Tibial nerve (tissue), 4 donors: ENCODE measurements at places on chromosomes 6 and 20. TPM values are rescaled to one million over a fixed set of nuclear protein-coding genes. Genes with fewer than 3 reads are reported as not detected.
A peak's percentile ranks its signal among the peaks of the same experiment; 100 is the strongest.

Gene TNFRSF21
- 7.8 TPM for total RNA-seq

Gene GRM1
- total RNA-seq: 0.44 TPM

DNA sequence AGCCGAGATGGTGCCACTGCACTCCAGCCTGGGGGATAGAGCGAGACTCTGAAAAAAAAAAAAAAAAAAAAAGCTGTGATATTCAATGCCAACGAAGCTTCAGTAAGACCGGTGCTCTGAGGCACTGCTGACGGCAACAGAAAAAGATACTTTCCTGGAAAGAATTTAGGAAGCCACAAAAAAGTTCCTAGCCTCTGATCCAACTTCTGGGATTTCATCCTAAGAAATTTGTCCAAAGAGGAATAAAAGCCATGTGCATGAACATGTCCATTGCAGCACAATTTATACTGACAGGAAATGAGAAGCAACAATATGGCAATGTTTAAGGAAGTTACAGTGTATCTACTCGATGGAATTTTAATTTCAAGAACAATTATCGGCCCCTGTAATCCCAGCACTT lies 24.5 kb upstream of the CARMIL1 start:
- H3K27me3 ChIP-seq: no peaks in the 10 kb centered on the region
- no peak overlapping the region for H3K27ac ChIP-seq
- no peaks in the 10 kb centered on the region for H3K36me3 ChIP-seq

Gene FAM110A
- total RNA-seq: 2.9 TPM

GRCh38 chr20:36775826-36776225 lies 2.3 kb upstream of the DSN1 start:
- no peaks in the 10 kb centered on the region for H3K36me3 ChIP-seq
- H3K4me1 ChIP-seq: peaks cover 36% of the 10 kb centered on the region
- H3K27ac ChIP-seq: peak overlapping the region; percentile 98
- no peaks in the 10 kb centered on the region for H3K27me3 ChIP-seq
- no peak overlapping the region for H3K4me3 ChIP-seq

- H3K36me3 ChIP-seq: no peaks in the 10 kb centered on the region
- DNase-seq: no peak
- no peak overlapping the region for H3K4me3 ChIP-seq
- H3K27me3 ChIP-seq: no peaks in the 10 kb centered on the region
- peaks cover 42% of the 10 kb centered on the region for H3K4me1 ChIP-seq
Measured at GRCh38 chr6:42448391-42448790, 3.3 kb downstream of the TRERF1 start.

Gene PRDM1
- 17.3 TPM for total RNA-seq

DNA sequence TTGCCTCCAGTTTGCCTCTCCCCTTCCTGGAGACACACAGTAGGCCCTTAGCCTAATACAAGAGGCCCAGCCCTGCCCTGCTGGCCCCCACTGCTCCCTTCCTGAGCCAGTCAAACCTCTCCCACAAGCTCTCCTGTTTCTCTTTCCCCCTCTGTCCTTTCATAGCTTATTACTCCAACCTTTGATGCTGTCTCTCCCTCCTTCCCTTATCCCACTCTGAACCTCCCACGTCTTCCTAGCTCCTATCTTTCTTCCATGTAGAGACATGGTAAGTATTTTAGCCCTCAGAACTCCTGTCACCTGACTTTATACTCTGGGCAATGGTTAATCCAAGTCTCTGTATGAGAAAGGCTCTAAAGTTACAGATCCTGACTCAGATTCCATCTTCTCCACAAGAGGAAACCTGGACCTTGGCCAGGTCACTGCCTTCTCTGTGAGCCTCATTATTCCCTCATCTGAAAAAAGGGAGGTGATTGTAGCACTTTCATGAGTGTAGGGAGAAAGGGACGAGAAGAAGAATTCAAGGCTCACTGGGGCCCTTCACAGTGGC lies 6.7 kb downstream of the TGIF2 start:
- no peaks in the 10 kb centered on the region for H3K27me3 ChIP-seq
- DNase-seq: no peak
- H3K36me3 ChIP-seq: no peaks in the 10 kb centered on the region
- H3K27ac ChIP-seq: no peak overlapping the region
- H3K4me3 ChIP-seq: no peak overlapping the region
- peaks cover 13% of the 10 kb centered on the region for H3K4me1 ChIP-seq

GRCh38 chr20:45322952-45323383 lies 14.9 kb upstream of the MATN4 start:
- no peak overlapping the region for H3K4me3 ChIP-seq

GRCh38 chr6:48765352-48765961 lies 654.5 kb upstream of the PTCHD4 start:
- DNase-seq: no peak
- H3K4me3 ChIP-seq: no peak overlapping the region
- H3K4me1 ChIP-seq: no peaks in the 10 kb centered on the region
- H3K36me3 ChIP-seq: no peaks in the 10 kb centered on the region
- no peaks in the 10 kb centered on the region for H3K27me3 ChIP-seq

Gene LY6G5C
- total RNA-seq: 0.84 TPM

GRCh38 chr6:138526822-138527235 lies 27.5 kb upstream of the NHSL1 start:
- no peak overlapping the region for H3K27ac ChIP-seq
- no peak for DNase-seq
- H3K4me1 ChIP-seq: no peaks in the 10 kb centered on the region
- no peaks in the 10 kb centered on the region for H3K27me3 ChIP-seq
- no peak overlapping the region for H3K4me3 ChIP-seq

Gene ZCCHC3
- total RNA-seq: 12.0 TPM

Gene KPNA5
- 10.2 TPM for total RNA-seq

- no peaks in the 10 kb centered on the region for H3K4me1 ChIP-seq
- no peaks in the 10 kb centered on the region for H3K36me3 ChIP-seq
- DNase-seq: no peak
- no peak overlapping the region for H3K4me3 ChIP-seq
- H3K27ac ChIP-seq: no peak overlapping the region
Measured at GRCh38 chr6:1178590-1178989, 133.3 kb upstream of the FOXQ1 start.

Gene CST1
- 11.0 TPM for total RNA-seq

Gene TAAR6
- not detected for total RNA-seq

Gene FOXO3
- total RNA-seq: 147 TPM

Gene ITPR3
- 87.1 TPM for total RNA-seq

DNA sequence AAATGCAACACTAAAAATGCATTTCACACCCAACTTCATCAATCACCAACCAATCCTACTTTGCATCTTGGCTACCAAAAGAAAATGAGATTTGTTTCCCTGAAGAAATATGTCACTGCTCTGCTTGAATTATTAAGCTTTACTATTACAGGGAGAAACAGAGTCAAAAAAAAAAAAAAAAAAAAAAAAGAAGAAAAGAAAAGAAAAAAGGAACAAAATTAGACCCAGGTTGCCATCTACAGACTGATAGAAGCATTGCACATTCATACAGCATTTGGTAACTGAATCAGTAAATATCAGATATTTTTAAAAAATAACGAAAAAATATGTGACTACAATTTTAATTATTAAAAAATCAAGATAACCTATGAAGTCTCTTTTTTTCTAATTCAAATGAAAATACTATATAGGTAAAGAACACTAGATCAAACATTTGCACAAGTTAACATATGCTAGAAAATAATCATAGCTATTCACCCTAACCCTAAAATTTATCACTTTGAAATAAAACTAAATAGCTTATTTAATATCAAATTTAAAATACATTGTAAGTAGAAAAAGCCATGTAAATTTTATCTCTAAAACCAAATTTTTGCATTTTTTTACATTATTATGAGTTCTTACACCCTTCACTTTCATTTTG lies 83.3 kb downstream of the DCDC2 start:
- H3K36me3 ChIP-seq: no peaks in the 10 kb centered on the region
- no peaks in the 10 kb centered on the region for H3K4me1 ChIP-seq
- H3K27me3 ChIP-seq: no peaks in the 10 kb centered on the region

DNA sequence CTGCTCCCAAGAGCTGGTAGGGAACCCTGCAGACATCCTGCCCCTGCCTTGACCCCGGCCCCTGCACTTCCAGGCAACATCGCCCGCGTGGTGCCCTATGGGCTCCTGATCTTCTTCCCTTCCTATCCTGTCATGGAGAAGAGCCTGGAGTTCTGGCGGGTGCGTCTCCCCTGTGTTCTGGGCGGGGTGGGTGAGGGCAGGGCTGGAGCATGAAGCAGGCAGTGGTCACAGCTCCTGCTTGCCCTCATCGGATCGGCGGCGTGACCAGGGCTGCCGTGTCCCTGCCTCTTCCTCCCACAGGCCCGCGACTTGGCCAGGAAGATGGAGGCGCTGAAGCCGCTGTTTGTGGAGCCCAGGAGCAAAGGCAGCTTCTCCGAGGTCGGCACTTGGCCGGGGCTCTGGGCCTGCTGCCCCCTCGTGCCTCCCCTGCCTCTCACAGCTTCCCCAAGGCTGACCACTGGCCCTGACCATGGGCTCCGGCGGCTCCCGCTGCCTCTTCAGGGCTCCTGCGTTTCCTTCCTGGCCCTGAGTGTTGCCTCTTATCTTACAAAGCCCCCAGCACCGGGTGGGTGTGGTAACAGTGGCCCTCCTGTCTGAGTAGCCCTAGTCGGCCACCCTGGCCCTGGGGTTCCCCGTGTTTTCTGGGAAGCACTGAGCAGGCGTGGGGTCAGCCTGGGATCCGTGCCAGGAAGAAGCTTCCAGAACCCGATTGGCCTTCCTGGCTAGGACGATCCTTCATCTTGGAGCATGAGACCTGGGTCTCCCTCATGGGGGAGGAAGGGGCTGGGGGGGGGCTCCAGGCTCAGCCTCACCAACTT lies 8.0 kb upstream of the TNFRSF6B start:
- H3K4me1 ChIP-seq: peaks cover 75% of the 10 kb centered on the region
- no peak overlapping the region for H3K4me3 ChIP-seq
- H3K27ac ChIP-seq: peak overlapping the region; percentile 97
- H3K27me3 ChIP-seq: no peaks in the 10 kb centered on the region
- H3K36me3 ChIP-seq: no peaks in the 10 kb centered on the region
- DNase-seq: no peak

Gene CST2
- not detected for total RNA-seq

Gene SLC52A3
- 13.2 TPM for total RNA-seq

DNA sequence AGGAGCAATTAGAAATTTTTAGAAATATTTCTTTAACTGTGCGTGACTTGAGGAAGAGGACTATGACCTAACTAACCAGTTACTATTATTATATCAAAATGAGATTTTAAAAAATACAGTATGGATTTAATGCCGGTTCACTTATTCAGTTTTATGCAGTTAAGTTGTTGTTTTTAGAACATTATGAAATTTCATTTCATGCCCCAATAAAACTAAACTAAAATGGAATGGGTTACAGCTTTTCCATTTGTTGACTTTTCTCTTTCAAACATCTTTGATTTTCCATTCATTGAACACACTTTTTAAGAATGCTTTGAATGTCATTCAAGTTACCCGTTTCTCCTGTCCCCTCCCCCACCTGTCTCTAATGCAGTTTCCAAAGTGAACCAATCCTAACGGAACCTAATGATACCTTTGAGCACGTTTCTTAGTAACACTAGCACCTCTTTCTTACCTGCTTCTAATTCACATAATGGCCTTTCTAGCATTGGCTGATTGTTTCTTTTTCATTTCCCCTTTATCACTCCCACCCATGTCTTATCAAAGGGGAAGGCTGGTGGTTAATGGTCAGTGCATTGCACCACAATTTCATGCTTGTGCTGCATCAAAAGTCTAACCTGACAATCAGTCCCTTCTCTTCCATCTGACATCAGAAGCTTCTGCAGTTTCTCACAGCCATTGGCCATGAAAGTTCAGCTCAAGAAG lies 262.2 kb upstream of the TAB2 start:
- H3K4me3 ChIP-seq: no peak overlapping the region
- no peak for DNase-seq
- no peaks in the 10 kb centered on the region for H3K4me1 ChIP-seq
- no peaks in the 10 kb centered on the region for H3K36me3 ChIP-seq
- H3K27me3 ChIP-seq: no peaks in the 10 kb centered on the region

Gene CCDC170
- total RNA-seq: 1.6 TPM

Gene NTSR1
- total RNA-seq: 0.30 TPM

Gene SLC26A8
- not detected for total RNA-seq

GRCh38 chr6:7916959-7917358 lies 6.4 kb upstream of the TXNDC5 start:
- H3K4me1 ChIP-seq: no peaks in the 10 kb centered on the region
- no peaks in the 10 kb centered on the region for H3K27me3 ChIP-seq
- DNase-seq: no peak
- H3K4me3 ChIP-seq: no peak overlapping the region
- no peak overlapping the region for H3K27ac ChIP-seq

Gene CST4
- total RNA-seq: not detected

- peaks cover 32% of the 10 kb centered on the region for H3K27me3 ChIP-seq
- no peaks in the 10 kb centered on the region for H3K4me1 ChIP-seq
- DNase-seq: no peak
- no peak overlapping the region for H3K4me3 ChIP-seq
- no peak overlapping the region for H3K27ac ChIP-seq
- no peaks in the 10 kb centered on the region for H3K36me3 ChIP-seq
Measured at GRCh38 chr6:89895276-89895874, 1.1 kb downstream of the GJA10 start.

GRCh38 chr20:23097636-23098580 lies 11.8 kb upstream of the CD93 start:
- peaks cover 11% of the 10 kb centered on the region for H3K4me1 ChIP-seq
- no peak overlapping the region for H3K27ac ChIP-seq
- no peaks in the 10 kb centered on the region for H3K27me3 ChIP-seq
- H3K4me3 ChIP-seq: no peak overlapping the region

- DNase-seq: no peak
- H3K36me3 ChIP-seq: no peaks in the 10 kb centered on the region
- peaks cover 17% of the 10 kb centered on the region for H3K27me3 ChIP-seq
- H3K27ac ChIP-seq: no peak overlapping the region
- no peak overlapping the region for H3K4me3 ChIP-seq
- H3K4me1 ChIP-seq: no peaks in the 10 kb centered on the region
Measured at GRCh38 chr6:165821754-165822153, 158.7 kb upstream of the PDE10A start.

DNA sequence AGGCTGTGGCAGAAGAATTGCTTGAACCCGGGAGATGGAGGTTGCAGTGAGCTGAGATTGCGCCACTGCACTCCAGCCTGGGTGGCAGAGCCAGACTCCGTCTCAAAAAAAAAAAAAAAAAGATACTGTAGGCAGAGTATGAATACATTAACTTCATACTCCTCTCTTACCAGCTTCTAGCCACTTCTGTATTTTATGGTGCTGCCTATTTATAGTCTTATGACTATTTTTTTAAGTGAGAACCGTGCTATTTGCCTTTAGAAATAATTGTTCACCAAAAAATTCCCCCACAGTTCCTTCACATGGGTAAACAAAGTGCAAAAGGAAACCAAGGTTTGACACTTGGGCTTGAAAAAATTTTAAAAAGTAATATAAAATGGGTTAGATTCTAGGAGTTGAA lies 1.5 kb upstream of the SNRNP48 start:
- no peaks in the 10 kb centered on the region for H3K36me3 ChIP-seq
- no peak overlapping the region for H3K4me3 ChIP-seq
- no peaks in the 10 kb centered on the region for H3K27me3 ChIP-seq
- no peak overlapping the region for H3K27ac ChIP-seq
- no peak for DNase-seq

- no peak for DNase-seq
- no peaks in the 10 kb centered on the region for H3K36me3 ChIP-seq
- H3K4me1 ChIP-seq: no peaks in the 10 kb centered on the region
- no peaks in the 10 kb centered on the region for H3K27me3 ChIP-seq
- H3K4me3 ChIP-seq: no peak overlapping the region
- no peak overlapping the region for H3K27ac ChIP-seq
Measured at GRCh38 chr6:108323710-108324466, 29.0 kb downstream of the AFG1L start.

Gene RIMS1
- total RNA-seq: 3.3 TPM
